ENCODE measurements at places on chromosomes 4 and X. TPM values are rescaled to one million over a fixed set of nuclear protein-coding genes. Genes with fewer than 3 reads are reported as not detected.

The SLC25A53 gene
- 14.1 TPM for polyA plus RNA-seq

The ASB5 gene
- not detected for polyA plus RNA-seq

The FAM133A gene
- polyA plus RNA-seq = 0.84 TPM

The PCDH18 gene
- polyA plus RNA-seq = not detected
